ENCODE measurements at places on chromosomes 11 and 22.

DNA sequence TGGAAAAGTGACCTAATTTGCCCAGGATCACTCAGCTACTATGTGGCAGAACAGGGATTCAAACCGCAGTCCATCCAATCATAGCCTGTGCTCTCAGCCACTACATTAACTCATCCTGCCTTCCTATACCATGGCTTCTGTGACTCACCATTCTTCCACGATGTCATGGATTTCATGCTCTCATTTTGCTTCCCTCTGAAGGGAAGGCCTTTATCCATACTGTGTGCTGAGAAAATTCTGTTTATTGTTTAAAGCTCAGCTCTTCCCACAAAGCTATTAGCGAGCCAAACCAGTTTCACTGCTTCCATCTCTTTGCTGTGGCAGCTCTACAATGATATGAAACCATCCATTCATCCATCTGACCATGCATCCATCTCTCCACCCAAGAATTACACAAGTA is 289.9 kb downstream of the TENM4 start:
- no peak for DNase-seq

GRCh38 chr22:19540394-19540793 is 16.2 kb upstream of the CLDN5 start:
- DNase-seq = no peak

GRCh38 chr11:130381317-130381716 is 47.1 kb downstream of the ADAMTS8 start:
- DNase-seq = no peak

DNA sequence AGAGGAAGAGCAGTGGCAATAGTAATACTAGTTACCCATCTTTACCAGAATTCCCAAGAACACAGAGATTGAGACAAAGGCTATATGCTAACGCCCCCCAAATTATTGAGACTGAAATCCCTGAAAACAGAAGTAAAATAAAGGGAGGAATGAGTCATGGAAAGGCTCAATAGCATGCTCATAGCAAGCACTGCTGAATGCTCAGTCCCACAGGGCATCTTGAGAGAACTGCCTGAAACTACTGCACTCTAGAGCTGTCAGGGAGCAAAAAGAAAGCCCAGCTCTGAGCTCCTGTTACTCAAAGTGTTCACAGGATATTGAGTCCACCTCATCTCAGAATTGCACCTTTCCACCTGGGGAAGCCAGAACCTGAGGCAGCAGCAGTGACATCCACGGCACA is 44.1 kb upstream of the FIBIN start:
- no peak for DNase-seq

All from activated T-helper 1 cell treated with Interleukin-2 at 50 U/mL for 16 hours (primary cell).